NCI-H1092 (cell line): ENCODE measurements at places on chromosomes 2 and 18.

DNA sequence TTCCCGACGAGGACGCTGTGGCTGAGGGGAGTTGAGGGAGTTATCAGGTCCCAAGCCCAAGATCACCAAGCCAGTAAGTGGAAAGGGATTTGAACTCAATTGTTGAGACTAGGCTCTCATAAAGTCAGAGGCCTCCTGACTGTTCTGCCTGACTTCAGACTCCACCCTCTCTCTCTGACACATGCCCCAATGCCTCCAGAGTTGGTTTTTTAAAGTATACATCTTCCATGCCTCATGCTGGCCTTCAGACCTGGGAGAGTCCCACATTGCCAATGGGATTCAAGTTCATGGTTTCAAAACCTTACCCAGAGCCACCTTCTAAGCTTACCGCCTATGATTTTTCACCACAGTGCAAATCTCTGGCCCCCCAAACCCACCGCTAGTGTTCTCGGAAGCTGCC lies 100.8 kb downstream of the RTN4 start:
- DNase-seq = no peak

DNA sequence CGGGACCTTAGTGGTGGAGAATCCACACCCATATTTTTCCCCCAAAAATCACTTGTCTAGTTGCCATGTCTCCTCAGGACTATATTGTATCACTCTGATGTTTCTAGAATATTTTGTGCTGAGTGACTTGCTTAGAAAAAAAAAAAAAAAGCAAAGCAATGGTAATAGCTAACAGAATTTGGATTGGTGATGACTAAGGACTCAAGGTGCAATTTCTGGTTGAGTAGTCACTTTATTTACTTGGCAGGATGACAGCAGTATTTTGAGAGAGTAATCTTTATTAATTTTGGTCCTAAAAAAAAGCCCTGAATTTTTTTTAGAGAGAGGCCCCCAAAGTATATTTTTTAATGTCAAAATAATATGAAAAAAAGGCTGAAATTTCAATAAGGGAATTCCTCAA lies 32.8 kb upstream of the MYO3B start:
- no peak for DNase-seq

GRCh38 chr2:28661589-28662001 lies 90.0 kb upstream of the PPP1CB start:
- peak; percentile 2 for DNase-seq

DNA sequence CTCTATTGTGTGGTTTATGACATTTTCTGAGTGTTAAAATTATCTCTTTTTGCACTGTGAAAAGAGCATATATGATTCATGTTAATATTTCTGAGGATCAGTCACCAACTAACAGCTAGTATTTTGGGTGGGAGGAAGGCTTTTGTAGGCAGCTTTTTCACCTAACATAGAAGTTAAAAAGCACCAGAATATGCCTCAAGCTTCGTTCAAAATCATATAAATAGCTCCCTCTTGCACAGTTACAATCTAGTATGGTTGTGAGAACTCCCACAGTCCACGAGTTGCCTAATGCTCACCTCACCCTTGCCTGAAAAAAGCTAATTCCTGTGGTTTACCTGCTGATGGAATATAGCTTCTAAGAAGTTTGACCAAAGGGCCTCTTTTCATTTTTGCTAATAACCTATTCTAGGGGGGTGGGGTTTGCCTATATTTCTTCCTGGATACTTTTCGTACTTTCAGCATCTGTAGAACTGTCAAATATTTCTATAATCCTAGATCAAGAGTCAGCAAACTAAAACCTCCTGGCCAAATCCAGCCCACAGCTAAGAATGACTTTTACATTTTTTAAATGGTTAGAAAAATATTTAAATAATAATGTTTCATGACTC lies 167.1 kb upstream of the FOSL2 start:
- no peak for DNase-seq

GRCh38 chr2:202771336-202771735 lies 100.2 kb downstream of the ICA1L start:
- no peak for DNase-seq

DNA sequence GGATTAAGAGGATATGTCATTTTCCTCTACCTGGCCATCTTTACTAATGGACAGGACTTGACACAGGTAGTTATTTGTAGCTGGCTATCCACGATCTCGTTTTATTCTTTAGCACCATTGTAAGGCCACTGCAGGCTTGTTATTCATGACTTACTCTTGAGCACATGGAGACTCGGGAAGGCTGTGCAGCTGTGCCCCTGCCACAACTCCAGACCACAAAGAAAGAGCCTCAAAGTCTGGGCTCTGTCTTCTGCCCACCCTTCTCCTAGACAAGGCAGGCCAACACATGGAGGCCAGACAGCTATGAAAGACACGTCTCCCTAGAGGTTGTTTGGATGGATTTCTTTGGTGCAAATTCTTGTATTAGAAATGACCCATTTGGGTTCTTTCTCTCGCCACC lies 133.8 kb downstream of the NAPG start:
- DNase-seq = no peak

DNA sequence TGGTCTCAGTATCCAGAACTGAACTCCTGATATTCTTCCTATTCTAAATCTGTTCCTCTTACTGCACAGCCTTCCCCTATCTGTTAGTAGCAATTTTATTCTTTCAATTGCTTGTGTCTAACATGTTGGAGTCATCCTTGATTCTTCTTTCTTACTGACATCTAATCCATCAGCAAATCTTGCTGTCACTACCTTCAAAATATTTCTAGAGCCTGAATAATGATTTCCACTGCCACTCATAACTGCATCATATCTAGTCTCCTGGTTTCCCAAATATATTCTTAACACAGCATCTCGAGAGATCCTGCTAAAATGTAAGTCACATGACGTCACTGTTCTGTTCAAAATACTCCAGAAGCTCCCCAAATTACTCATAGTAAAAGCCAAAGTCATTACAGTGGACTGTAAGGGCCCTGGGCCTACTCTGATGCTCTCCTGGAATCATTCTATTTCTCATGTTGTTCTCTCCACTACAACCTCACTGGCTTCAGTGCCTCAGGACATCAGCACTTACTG lies 95.2 kb downstream of the THSD7B start:
- no peak for DNase-seq

DNA sequence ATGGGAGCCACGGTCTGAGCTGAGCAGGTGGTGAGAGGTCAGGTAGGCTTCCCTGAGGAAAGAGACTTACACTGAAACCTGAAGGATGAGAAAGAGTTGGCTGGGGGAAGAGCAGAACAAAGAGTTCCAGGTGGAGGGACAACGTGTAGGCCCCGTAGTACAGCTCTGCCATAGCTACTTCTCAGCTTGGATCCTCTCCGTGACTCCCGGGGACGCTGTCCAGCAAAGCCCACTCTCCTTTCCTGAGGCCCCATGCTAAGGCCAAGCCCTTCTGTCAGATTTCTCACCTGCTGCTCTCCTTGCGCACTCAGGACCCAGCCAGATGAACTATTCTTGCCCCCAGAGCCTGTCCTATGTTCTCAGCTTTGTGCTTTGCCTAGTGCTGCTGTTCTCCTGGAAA lies 173.8 kb downstream of the GALNT1 start:
- DNase-seq = no peak

DNA sequence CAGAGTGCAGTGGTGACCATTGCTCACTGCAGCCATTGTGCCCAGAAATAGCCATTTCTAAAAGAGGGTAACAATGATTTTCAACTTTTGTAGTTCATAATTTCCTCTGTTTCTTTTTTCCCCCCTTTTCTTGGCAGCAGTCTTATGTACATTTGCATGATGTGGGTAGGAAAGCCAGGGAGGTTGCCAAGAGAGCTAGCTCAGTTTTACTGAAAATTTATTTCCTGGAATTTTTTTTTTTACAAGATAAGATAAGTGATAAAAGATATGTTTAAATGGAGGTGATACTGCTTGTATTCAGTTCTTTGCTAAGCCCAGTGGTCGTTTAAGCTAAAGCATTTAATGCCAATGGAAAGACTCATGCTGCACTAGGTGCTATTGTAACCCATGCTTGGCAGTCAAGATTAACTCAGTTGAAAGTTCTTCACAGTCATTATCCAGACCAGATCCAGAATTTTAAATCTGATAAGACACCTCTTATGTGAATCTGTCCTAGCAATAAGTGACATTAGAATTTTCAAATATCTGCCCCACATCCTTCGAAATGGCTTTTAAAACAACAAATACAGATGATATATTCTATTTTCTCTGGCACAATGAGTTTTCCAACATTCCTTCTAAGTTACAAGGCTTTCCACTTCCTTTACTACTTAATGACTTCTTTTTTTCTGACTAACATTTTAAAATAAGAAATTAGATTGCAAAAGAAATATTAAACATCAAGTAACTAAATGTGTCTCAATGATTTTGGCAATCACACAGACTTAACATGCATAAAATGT lies 4.4 kb upstream of the ATP8B1 start:
- no peak for DNase-seq

- DNase-seq = no peak
Observed at GRCh38 chr2:88933980-88934379, 242.5 kb downstream of the RPIA start.

GRCh38 chr2:119468154-119468955 lies 36.7 kb downstream of the TMEM37 start:
- no peak for DNase-seq

DNA sequence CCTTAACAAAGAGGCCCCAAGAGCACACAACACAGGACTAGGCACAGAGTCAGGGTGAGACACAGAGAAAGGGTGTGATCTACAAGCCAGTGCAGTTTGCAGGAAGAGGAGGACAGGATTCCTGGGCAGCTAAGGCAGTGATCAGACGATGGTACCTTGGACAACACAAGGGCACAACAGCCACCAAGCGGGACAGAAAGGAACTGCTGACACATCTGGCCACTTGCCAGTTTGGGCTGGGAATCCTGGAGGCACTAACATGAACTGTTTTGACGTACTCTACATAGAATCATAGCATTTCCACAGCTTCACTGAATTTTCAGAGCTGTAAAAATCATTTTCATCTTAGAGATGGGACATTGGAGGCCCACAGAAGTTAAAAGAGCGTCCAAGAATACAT lies 221.5 kb upstream of the SLC35G4 start:
- no peak for DNase-seq

DNA sequence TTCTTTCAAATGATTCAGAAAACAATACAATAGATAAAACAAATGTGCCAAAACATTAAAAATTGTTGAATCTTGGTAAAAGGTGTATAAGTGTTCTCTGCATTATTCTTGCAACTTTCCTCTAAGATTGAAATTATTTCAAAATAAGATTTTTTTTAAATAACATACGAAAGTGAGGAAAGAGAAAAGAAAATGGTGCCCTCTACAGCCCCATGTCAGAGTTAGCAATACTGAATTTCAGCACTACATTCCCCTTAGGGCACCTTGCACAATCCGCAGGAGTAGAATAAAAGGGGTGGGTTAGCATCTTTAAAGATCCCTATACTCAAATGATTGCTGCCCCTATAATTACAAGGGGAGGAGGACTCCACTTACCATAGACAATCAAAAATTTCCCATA lies 433.7 kb downstream of the BCL11A start:
- no peak for DNase-seq

DNA sequence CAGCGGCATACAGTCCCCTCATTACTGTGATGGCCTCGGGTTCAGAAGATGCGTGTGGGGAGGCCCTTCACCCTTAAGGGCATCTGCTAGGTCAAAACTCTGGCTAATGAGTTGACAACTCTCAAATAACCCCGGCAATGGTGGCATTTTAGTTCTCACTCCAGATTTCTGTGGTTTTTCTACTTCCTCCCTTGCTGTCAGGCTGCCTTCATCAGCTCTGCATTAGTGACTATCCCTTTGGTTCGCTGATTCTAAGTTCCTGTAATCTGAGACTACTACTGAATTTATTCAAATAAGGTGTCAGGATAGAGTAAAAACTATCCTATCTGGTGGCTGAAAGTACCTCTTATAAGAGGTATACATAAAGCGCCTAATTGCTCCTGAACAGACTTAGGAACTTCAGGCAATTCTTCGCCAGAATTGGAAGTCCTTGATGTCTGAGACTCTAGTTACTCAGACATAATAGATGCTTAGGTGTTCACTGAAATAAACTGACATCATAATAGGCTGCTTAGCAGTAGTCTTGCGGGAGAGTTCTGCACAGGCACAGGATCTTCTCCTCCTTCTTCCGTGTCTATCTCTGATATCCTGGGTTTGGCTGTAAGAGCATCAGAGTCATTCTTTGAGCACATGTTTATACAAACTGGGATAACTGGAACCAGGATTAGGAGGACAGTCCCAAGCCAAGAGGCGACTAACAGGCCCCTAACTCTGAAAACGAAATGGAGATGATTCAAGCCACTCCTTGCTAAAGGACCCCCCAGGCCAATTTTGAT lies 194.5 kb downstream of the DNER start:
- no peak for DNase-seq
